Naive thymus-derived CD4-positive, alpha-beta T cell (primary cell): ENCODE measurements at places on chromosomes 3 and 15. TPM values are rescaled to one million over a fixed set of nuclear protein-coding genes. Genes with fewer than 3 reads are reported as not detected.

GRCh38 chr15:32898414-32898813 lies 180.6 kb downstream of the GREM1 start:
- no peak overlapping the region for H3K27ac ChIP-seq
- H3K4me3 ChIP-seq = no peak overlapping the region
- no peak for DNase-seq
- no peaks in the 10 kb centered on the region for H3K4me1 ChIP-seq
- no peaks in the 10 kb centered on the region for H3K27me3 ChIP-seq

SKOR1 gene
- 0.25 and 0.34 TPM in 2 replicates for total RNA-seq

- no peaks in the 10 kb centered on the region for H3K27me3 ChIP-seq
- peaks cover 22% of the 10 kb centered on the region for H3K4me1 ChIP-seq
- H3K4me3 ChIP-seq = no peak overlapping the region
- no peak overlapping the region for H3K27ac ChIP-seq
- H3K36me3 ChIP-seq = no peaks in the 10 kb centered on the region
Observed at GRCh38 chr3:126913524-126913923, 69.4 kb upstream of the PLXNA1 start.

ZFYVE19 gene
- total RNA-seq = 30.5 and 36.9 TPM in 2 replicates

MAP1A gene
- 0.30 TPM for total RNA-seq

- H3K27ac ChIP-seq = no peak overlapping the region
- H3K27me3 ChIP-seq = no peaks in the 10 kb centered on the region
- no peak for DNase-seq
- no peak overlapping the region for H3K4me3 ChIP-seq
- H3K4me1 ChIP-seq = no peaks in the 10 kb centered on the region
- H3K36me3 ChIP-seq = no peaks in the 10 kb centered on the region
Observed at GRCh38 chr3:39438880-39439279, 28.6 kb upstream of the MOBP start.

IGDCC3 gene
- not detected in 2 replicates for total RNA-seq

DNA sequence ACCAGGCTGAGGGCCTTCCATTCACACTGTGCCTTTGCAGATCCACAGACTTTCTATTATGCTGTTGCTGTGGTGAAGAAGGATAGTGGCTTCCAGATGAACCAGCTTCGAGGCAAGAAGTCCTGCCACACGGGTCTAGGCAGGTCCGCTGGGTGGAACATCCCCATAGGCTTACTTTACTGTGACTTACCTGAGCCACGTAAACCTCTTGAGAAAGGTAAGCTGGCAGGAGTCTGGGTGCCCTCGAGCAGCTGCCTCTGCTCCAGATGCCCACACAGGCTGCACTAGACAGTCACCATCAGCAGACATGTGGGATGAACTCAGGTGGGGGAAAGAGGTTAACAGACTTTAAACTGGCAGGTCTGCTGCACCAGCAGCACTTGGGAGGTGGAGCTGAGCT lies 8.3 kb downstream of the TF start:
- H3K27ac ChIP-seq = no peak overlapping the region
- no peaks in the 10 kb centered on the region for H3K36me3 ChIP-seq
- H3K4me3 ChIP-seq = no peak overlapping the region
- DNase-seq = no peak

GRCh38 chr3:183577346-183577745 lies 21.8 kb upstream of the KLHL6 start:
- peaks cover 4% of the 10 kb centered on the region for H3K4me1 ChIP-seq
- no peak overlapping the region for H3K27ac ChIP-seq
- DNase-seq = no peak

DNA sequence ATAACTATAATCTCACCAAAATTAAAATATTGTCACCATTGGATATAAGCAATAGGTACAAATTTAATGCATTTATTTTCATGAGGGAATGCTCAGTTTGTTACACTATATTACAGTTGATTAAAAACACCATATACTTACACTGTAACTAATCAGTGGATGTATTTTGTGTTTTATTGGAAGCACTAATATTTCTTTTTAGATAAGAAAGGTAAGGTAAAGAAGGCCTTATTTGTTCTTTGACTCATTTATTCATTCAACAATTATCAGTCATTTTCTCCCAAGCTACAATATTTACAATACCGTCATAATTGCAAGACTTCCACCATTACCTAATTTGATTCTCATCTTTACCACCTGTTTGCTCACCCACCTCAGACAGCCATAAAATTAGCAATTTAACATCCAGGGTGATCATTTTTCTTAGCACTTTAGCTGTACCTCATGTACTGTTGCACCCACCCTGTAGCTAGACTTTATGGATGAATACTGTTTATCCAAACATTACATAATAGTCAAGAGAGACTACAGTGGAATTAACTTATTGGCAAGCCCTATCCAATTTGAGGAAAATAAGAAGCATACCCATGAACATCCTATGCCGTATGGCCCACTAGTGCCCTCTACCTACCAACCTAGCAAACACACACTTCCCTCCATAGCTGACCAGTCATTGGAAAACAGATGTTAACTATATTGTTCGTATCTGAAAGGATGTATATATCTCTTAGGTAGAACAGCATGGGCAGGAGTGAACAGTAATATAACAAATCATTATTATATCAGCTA lies 229.6 kb downstream of the BBX start:
- DNase-seq = no peak
- no peaks in the 10 kb centered on the region for H3K36me3 ChIP-seq
- no peak overlapping the region for H3K4me3 ChIP-seq
- no peak overlapping the region for H3K27ac ChIP-seq

- H3K4me3 ChIP-seq = peak overlapping the region; percentile 93
- no peak overlapping the region for H3K27ac ChIP-seq
- no peaks in the 10 kb centered on the region for H3K36me3 ChIP-seq
- DNase-seq = no peak
- H3K27me3 ChIP-seq = no peaks in the 10 kb centered on the region
Observed at GRCh38 chr15:41775651-41776050, 1.4 kb downstream of the MAPKBP1 start.

DNA sequence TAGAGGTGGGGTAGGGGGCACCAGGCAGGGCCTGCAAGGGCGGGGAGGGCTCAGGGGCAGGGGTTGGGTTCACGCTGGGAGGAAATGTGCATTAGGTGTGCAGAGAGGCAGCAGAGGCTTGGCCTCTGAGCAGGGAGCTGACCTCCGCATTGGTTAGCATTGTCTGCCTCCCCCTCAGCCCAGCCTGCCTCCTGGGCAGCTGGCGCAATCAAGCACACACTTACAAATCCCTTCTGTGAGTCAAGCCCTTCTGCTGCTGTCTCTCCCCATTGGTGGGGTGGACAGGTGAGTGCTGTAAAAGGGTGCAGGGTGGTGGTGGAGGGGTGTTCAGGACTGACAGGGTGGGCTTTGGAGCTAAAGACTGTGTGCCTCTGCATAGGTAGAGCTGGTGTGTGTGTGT lies 9.3 kb downstream of the LOXL1 start:
- no peaks in the 10 kb centered on the region for H3K4me1 ChIP-seq
- no peak for DNase-seq
- no peak overlapping the region for H3K4me3 ChIP-seq
- no peak overlapping the region for H3K27ac ChIP-seq
- no peaks in the 10 kb centered on the region for H3K36me3 ChIP-seq

GRCh38 chr3:68817243-68817642 lies 115.1 kb downstream of the TAFA4 start:
- no peak for DNase-seq
- H3K4me1 ChIP-seq = no peaks in the 10 kb centered on the region
- H3K36me3 ChIP-seq = no peaks in the 10 kb centered on the region
- H3K4me3 ChIP-seq = no peak overlapping the region

- no peak for DNase-seq
- no peak overlapping the region for H3K27ac ChIP-seq
- H3K27me3 ChIP-seq = no peaks in the 10 kb centered on the region
- no peak overlapping the region for H3K4me3 ChIP-seq
- no peaks in the 10 kb centered on the region for H3K36me3 ChIP-seq
- no peaks in the 10 kb centered on the region for H3K4me1 ChIP-seq
Observed at GRCh38 chr3:21152555-21152954, 598.5 kb downstream of the ZNF385D start.

DNA sequence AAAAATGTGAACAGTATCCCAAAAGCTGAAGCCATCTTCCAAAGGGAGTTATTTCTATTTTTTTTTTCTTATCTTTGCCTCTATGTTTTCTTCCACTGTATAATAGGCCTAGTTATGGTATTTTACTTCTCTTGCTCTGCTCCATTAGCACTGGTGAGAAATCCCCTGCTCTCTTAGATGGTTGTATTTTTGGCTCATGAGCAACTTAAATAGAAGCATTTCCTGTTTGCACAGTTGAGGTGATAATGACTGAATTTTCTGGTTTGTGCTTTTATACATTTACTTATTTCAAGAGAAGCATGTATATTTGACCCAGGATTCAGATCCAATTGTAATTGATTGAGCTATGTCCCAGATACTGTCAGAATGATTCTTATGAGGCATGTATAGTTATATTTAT lies 61.6 kb upstream of the CD200R1L start:
- no peaks in the 10 kb centered on the region for H3K36me3 ChIP-seq
- DNase-seq = peak; percentile 1
- no peak overlapping the region for H3K27ac ChIP-seq
- no peak overlapping the region for H3K4me3 ChIP-seq
- H3K4me1 ChIP-seq = no peaks in the 10 kb centered on the region
- no peaks in the 10 kb centered on the region for H3K27me3 ChIP-seq

DNA sequence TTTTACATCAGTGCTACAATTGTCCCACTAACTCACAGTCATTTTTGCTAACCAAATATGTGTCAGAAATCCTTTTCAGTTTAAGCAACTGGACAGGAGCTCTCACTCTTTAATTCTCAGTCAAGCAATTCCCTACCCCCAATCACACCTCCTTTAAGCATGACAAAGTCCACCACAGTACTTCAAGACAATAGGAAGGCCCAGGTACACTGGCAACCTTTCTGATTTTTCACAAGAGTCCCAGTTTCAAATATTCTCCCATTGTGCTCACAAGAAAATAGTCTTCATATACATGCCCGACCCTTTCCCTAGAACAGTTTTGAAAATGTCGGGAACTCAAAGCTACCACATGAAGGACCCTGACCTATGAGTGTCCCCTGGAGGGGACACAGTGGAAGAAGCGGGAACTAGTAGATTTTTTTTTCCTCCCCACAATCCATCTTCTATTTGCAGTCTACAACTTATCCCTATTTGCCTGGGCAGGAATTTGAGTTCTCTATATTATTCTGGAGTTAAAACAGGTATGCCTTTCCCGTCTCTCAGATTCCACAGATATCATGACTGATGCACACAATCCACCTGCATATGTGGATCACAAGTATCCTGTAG lies 413.5 kb downstream of the TIGIT start:
- DNase-seq = no peak
- no peak overlapping the region for H3K4me3 ChIP-seq
- no peaks in the 10 kb centered on the region for H3K27me3 ChIP-seq

DNA sequence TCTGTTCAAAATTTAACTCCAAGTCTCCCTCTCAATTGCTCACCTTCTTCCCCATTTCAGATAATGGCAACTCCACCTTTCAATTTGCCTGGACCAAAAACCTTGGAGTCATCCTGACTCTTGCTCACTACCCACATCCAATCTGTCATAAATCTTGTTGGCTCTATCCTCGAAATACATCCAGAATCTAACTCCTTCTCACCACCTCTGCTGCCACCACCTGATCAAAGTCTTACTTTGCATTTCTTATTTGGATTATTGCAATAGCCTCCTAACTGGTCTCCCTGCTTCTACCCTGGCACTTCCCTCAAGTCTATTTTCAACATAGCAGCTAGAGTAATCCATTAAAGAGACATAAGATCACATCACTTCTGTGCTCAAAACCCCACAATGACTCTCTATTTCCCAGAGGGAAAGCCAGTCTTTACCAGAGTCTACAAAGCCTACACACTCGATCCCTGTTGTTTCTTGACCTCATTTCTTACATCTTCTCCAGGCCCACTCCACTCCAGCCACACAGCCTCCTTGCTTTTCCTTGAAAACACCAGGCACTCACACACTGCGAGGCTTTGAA lies 86.6 kb downstream of the GPR156 start:
- H3K4me1 ChIP-seq = no peaks in the 10 kb centered on the region
- no peak for DNase-seq
- no peak overlapping the region for H3K27ac ChIP-seq

DNA sequence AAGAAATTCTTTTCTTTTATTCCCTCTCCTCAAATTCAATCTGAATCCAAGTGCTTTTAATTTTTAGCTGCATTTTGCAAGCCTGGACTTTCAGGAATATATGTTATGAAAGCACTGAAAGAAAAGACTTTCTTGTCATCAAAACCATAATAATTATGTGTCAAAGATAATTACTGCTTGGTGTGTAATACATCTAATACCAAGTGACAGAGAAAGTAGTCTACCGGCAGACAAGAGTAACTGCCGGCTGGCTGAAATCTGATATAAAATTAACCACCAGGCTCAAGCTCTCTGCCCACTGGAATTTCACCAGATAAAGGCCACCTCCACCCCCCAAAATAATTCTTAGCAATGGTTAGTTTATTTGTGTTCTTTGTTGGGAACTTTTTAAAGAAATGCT lies 220.9 kb upstream of the CDIN1 start:
- no peaks in the 10 kb centered on the region for H3K36me3 ChIP-seq
- H3K27ac ChIP-seq = no peak overlapping the region
- no peaks in the 10 kb centered on the region for H3K4me1 ChIP-seq
- H3K27me3 ChIP-seq = no peaks in the 10 kb centered on the region
- H3K4me3 ChIP-seq = no peak overlapping the region
- no peak for DNase-seq

ZNF770 gene
- total RNA-seq = 42.2 TPM

DNA sequence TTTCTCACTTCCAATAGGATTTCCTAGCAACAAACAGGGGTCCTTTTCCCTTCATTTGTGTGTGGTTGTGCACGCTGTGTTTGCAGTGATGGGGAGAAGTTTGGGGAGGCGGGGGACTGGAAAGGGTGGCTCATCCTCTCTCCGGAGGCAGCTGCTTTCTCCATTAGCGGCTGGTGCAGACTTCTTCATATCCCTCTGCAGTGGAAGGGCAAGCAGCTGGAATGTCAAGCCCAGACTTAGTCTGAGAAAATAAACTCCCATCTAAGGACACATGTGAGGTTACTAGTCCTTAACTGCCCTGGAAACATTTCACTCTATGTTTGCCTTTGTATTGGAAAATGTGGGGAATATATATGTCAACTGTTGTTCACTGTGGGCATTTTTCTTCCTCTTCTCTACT lies 467.0 kb upstream of the RASGRP1 start:
- no peaks in the 10 kb centered on the region for H3K36me3 ChIP-seq
- H3K4me3 ChIP-seq = no peak overlapping the region
- H3K27me3 ChIP-seq = no peaks in the 10 kb centered on the region
- no peaks in the 10 kb centered on the region for H3K4me1 ChIP-seq
- no peak overlapping the region for H3K27ac ChIP-seq

DNA sequence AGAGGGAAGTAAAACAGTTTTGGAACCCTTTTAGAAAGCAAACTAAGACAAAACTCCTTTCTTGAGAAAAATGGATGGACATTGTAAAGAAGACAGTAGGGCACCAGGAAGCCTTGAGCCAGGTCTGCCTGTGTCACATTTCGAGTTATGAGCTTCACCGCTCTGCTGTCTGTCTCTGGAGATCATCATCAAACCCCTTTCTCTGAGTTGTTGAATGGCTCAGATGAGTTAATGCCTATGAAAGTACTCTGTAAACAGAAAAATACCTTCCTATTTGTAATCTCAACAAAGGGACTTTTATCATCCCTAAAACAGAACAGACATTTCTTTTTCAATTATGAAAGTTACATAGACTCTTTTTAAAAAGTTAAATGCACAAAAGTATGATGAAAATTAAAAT lies 145.8 kb downstream of the LPP start:
- no peak overlapping the region for H3K27ac ChIP-seq
- DNase-seq = no peak
